Neuronal stem cell (in vitro differentiated cells): ENCODE measurements at places on chromosomes 7 and 10.

DNA sequence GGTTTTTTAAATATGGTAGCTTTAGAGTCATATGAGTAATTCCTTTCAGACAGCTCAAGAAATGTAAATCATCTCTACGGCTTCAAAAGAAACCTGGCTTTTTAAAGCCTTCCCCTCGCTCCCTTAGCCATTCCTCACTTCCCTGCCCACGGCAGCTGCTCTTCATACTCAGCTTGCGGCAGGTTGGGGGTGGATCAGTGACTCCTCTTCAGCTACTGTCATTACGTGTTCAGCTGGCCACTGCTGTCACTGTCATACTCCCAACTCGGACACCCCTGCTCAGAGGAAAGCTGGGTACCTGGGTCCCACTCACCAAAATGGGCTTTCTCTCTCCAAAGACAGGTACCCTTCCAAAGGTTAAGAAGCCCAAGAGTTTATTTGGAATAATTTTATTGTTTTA lies 6.6 kb downstream of the YWHAG start:
- DNase-seq = no peak

DNA sequence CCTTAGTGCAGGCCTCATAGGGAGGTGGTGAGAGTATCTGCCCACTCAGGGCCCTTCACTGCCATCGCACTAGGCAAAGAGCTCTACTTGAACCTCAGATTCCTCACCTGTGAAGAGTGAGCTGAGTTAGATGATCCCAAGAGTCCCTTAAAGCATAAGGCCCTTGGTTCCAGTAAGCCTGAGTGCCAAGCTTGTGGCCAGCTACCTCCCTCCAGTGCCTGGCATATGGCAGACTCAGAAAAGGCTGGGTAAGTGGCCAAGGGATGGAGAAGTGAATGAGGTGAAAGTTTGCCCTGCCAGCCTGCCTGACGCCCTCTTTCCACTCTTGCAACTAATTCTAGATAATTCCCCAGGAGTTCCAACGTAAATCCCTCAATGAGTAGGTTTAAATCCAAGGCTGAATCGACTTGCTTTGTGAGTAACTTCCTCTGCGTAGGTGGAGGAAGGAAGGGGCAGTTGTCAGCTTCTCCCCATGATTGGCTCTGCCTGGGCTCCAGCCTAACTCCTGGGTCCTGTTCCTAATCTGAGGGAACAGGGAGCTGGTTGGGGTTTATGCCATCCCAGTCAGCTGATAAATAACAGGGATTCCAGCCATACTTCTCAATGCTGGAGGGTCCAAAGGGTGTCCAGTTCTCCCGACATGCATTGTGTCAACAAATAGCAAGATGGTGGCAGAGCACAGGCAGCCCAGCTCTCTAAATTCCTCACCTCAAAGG lies 14.2 kb downstream of the DUSP5 start:
- DNase-seq = no peak

GRCh38 chr10:61987951-61988379 lies 86.5 kb downstream of the ARID5B start:
- DNase-seq = no peak

DNA sequence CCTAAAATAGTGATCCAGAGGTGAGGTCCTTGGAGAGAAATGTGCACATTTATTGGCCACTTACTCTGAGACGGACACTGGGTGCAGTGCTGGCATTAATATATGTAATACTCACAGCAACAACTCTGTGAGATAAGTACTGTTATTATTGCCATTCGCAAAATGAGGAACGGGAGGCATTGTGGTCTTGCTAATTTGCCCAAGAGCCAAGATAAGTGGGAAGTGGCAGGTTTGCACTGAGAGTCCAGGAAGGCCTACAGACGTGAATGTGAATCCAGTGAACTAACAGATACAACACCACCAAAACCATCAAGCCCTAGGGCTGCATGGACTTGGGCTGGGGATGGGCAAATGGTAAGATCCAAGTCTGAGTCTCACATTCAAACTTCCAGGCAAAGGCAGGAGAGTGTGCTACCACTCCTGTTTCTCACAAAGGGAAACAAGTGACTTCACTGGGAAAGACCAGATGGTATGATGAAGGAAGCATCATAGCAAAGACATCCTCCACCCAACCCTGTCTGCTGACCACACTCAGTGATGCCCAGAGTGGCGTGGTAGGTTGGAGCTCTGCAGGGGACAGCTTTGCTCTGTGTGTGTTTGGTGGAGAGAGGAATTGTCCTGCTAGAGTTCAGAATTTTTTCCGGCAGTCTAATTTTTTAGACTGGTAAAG lies 19.2 kb downstream of the TMEM273 start:
- no peak for DNase-seq

GRCh38 chr7:127678337-127678736 lies 26.3 kb downstream of the SND1 start:
- no peak for DNase-seq

DNA sequence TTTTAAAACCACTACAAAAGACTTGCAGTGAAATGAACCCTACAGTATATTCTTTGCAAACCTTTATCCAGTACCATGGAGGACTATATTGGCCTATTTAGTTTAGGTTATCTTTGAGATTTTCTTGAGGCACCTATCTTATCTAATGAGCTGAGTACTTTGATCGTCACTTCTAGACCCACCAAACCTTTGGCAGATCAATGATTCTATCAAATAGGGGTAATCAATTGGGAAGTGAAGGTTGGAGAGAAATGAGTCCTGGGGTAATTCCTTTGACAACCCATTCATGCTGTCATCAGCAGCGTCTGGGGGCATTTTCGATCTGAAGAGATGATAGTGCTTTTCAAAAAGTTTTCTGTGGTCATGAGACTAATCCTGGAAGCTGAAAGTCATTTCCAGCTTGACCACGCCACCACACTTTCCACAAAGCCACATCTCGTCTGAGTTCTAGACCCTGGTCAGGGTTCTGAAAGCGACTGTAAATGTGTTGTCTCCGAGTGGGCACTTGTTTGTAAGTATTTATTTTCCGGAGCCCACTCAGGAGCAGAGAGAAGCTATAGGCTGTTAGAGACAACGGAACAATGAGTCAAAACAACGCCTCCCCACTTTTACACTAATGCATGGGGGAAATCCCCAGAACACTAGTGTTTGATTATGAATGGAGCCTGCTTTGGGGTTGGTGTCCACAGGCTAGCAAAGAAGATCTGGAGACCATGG lies 4.8 kb downstream of the EGR2 start:
- DNase-seq = no peak

DNA sequence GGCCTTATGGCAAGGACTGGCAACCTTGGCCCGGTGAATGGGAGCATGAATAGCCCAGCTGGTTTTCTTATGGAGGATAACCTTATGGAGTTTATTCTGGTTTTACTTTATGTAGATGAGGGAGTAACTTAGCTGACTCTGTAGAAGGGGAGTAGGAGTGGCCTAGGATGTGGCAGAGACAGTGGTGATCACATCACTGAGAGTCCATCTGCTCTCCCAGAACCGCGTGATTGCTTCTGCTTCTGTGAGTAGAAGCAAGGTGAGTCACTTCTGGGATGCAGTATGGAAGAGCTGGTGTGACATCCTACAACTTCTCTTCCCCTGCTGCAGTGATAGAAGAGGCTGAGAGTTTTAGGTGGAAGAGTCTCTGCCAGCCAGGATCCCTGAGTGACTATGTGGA lies 129.2 kb downstream of the RPS24 start:
- DNase-seq = no peak

DNA sequence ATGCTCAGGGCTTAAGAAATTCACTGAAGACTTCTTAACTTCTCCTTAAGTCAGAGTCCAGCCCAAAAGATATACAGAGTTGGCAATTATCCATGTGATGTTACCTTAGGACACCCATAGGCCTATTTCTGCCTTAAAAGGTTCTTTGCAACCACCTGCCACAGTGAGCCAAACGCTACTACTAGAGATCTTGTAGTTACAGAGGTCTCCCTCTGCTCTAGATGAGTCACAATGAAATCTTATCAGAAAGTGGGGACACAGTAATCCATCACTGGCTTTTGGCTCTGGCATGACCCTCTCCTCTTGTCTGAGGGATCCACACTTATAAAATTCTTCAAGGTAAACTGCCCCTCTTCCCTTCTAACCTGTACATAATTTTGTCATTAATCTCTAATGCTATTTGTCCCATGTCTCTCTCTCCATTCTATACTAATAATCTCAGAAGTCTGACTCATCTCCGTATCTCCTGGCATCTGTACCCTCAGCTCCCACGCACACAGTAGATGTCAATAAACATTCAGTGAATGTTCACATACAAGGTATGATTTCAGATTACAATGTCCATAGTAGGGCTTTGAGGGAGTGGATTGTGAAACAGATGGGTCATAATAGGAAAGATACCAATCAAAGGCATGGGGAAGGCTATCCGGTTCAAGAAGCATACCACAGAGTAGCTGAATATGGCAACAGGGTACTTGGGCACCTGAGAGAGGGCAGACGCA lies 112.1 kb downstream of the SGMS1 start:
- DNase-seq = no peak

DNA sequence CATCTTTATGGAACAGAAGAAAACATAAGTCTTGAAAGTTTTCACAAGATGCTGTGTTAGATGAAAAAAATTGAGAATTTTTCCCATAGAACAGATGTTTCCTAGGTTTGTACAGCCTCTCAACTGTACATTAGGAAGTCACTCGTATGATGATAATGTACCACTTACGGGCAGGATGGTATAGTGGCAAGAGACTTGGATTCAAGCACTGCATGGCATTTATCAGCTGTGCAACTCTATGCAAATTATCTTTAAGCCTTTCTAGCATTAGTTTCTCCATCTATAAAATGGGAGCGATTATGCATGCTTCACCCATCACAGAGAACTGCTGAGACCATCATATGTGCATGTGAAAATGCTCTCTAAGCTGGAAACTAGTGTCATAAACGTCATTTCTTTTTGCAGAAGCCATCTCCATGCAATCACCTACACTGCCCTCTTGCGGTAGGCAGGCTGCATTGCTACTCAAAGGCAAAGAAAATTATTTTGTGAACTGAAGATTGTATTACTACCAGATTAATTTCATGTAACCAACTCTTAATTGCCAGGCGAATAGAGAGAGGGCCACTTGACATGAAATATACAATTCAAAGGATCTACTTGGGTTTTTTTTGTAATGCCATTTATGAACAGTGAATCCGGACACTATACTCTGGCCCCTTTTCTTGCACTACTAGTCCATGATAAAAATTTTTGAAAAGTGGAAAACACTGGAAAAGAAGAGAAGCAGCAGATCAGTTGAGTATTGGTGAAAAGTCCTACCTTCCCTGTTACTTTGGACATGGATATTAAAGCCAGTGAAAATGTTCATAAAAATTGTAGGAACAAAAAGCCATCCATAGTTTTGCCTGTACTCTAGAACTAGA lies 102.3 kb downstream of the JAZF1 start:
- no peak for DNase-seq

- no peak for DNase-seq
Observed at GRCh38 chr7:147249956-147250355, 1133.4 kb downstream of the CNTNAP2 start.

DNA sequence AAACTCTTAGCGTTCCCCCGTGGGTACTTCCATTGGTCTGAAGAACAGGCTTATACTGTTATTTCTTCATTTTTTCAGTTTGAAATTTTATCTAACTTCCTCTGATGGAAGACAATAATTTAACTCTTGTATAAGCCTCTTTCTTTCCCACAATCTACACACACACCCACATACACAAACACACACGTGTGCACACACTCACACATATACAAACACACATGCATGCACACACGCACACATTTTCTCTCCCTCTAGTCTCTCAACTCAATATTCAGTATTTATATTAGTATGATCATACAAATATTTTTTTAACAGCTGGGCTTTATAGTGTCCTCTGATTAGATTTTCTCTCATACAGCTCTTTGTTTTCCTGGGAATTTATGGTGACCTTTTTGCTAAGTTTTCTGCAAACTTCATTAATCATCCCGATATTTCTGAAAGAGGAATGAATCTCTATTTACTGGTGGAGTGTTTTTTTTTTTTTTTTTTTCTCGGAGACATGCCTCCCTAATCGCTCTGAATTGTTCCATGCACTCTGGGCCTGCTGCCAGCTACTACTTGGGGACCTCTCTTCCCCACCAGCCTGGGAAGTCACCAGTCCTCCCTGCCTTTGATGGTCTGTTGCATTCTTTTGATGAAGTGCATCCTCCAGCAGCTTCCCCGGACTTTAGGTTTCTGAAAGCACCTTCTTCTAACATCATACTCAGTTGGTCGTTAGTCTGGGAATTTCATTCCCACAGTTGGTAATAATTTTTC lies 75.5 kb downstream of the ZNF777 start:
- DNase-seq = no peak

GRCh38 chr7:140284062-140284461 lies 107.3 kb upstream of the KDM7A start:
- DNase-seq = no peak

DNA sequence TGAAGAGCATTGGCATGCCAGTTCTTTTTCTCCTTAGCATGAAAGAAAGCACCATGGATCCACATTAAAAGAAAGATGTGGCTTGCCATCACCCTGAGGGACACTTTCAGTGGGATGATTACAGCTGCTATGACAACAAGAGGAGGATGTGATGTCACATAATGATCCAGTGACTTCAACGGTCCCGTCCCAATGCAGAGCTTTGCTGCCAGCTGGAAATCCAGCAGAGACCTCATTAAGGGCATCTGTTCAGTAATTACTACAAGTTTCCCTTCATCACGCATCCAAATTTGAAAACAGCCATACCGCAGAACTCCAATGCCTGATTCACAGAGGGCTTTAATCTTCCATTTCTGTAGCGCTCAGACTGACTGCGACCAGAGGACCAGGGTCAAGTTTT lies 206.6 kb downstream of the LSM5 start:
- DNase-seq = no peak

DNA sequence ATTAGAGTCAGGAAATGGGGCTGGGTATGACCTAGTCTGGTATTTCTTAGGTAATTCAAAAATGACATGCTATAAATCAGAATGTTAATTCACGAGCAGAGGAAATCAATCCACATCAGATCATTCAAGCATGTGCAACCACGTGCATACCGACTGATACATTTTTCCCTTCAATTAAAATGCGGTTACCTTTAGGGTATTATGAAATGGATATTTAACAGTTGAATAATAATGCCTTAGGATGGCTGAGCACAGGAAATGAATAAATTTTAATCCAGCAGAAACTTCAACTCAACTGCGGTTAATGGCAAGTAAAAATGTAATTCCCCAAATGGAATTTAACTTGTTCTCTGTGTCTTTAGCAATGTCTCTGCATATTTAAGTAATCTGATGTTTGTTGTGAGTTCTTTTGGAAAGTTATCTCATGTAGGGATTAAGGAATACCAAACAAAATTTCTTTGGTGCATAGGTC lies 9.2 kb downstream of the CPA2 start:
- DNase-seq = no peak

- no peak for DNase-seq
Observed at GRCh38 chr7:77975672-77976480, 177.3 kb downstream of the PHTF2 start.

DNA sequence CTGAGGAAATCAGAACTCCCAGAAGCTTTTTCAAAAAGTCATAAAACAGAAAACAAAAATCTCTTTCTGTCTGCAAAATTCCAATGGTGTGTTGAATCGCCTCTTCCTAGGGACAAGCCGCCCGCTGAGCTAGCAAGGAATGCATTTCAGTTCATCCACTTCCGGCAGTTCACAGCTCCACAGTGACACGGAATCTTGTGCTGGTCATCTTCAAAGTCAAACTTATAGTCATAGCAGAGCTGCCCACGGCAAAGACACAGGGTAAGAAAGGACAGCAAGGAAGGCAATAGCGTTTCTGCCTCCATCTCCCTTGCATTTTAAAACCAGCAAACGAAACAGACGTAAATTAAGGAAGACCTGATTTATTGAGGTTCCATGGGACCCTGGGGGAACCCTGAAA lies 111.2 kb downstream of the GALNT11 start:
- DNase-seq = no peak

- no peak for DNase-seq
Observed at GRCh38 chr10:95476469-95477174, 84.5 kb downstream of the SORBS1 start.
